ENCODE measurements at places on chromosomes 16 and 17. TPM values are rescaled to one million over a fixed set of nuclear protein-coding genes. Genes with fewer than 3 reads are reported as not detected.

The GPRC5C gene
- total RNA-seq, result 57.0 TPM

The SSTR5 gene
- not detected for total RNA-seq

DNA sequence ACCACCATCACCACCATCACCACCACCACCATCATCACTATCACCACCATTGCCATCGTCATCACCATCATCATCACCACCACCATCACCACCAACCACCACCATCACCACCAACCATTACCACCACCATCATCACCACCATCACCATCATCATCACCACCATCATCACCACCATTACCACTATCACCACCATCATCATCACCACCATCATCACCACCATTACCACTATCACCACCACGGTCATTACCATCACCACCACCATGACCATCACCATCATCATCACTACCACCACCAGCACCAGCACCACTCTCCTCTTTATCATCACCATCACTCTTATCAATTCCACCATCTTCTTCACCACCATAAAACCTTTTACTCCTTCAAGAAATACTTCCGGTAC lies 1.1 kb upstream of the TMEM114 start:
- DNase-seq, result no peak

GRCh38 chr17:55166506-55166905 lies 98.3 kb upstream of the HLF start:
- DNase-seq, result no peak

GRCh38 chr17:62746941-62747340 lies 61.2 kb downstream of the MARCHF10 start:
- DNase-seq, result no peak

DNA sequence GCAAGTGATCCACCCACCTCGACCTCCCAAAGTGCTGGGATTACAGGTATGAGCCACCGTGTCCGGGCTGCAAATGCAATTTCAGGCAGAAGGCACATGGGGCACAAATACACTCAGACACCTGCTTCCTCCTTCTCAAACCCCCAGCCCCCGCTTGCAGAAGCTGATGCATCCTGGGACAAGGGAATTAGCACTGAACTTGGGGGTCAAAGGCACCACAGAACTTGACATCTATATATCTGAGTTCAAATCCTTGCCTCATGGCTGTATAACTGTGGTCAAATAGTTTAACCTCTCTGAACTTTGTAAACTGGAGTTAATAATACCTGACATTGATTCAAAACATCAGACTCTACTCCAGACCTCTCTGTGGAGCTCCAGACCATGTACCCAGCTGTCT lies 4.1 kb upstream of the ARL5C start:
- no peak for DNase-seq

DNA sequence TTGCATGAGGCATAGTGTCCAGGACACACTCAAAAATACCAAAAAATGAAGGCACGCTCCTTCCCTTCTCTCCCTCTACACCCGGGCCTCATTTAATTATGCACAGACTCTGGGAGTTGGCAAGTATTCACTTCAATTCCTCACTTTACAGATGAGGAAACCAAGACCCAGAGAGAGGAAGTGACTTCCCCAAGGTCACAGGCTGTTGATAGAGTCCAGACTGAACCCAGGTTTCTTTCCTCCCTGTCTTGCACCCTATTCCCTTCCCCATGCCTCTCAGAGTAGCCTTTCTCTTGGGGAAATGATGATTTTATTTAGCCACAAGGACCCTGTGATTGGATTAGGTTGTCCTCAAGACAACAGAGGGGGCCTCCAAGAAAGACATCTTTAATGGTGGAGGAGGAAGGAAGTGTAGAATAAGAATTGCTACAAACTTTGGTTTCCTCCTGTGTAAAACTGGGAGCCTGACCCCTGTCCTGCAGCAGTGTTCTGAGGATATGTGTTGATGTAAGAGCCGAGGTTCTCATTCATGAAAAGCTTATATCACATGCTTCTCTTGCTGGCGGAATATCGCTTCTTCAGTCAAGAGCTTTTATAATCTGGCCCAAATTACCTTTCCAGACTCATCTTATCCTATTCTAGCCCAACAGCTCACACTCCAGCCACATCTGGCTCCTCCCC lies 48.8 kb upstream of the SIAH1 start:
- DNase-seq, result no peak

- DNase-seq, result no peak
Observed at GRCh38 chr17:29124135-29124924, 55.9 kb downstream of the MYO18A start.
